ENCODE measurements at places on chromosomes 1 and 21. TPM values are rescaled to one million over a fixed set of nuclear protein-coding genes. Genes with fewer than 3 reads are reported as not detected.

TAS1R1 gene
- 1.2 TPM for total RNA-seq

CAPN8 gene
- total RNA-seq: not detected

TNFRSF18 gene
- not detected for total RNA-seq

AIM2 gene
- total RNA-seq: not detected

RNU1-2 gene
- total RNA-seq: not detected

WNT2B gene
- total RNA-seq: 0.23 TPM
